Germinal center (tissue), 1 donor: ENCODE measurements at places on chromosomes 5 and 9.

DNA sequence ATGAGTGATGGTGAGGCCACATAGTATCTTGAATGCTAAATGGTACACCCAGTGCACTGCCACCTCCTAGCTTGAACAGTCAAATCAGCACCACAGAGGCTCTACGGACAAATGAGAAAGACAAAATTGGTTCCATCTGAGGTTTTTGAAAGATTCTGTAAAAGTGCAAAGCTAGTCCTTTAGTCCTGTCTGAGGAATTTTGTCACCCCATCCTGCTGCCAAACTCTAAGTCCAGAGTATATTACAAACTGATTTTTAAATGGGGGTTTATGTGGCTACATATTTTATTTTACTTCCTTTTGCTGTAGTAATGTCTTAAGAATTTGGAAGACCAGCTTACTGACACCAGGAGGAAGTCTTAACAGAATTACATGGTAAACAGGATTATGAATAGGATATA lies 7.7 kb downstream of the FREM1 start:
- no peak for DNase-seq

- DNase-seq = peak; percentile 38
Observed at GRCh38 chr5:40736103-40736875, 19.5 kb downstream of the TTC33 start.

DNA sequence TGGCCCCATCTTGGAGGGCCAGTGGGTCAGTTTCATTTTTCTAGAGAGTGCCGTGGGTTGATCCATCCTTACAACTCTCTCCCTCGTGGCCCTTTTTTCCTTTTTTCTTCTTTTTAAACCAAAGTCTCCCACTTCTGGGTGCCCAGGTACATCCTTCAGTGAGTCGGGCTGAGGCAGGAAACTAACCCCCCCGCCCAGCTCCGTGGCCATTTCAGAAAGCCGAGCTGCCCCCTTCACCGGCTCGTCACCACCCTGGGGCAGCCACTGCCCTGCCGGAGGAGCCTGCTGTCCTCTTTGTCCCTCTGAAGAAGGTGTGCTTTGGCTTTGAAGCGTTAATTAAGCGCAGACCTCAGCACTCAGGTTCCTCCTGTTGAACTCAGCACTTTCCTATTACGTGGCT lies 5.2 kb downstream of the CFAP77 start:
- DNase-seq = no peak

GRCh38 chr5:63860379-63860778 lies 101.9 kb downstream of the HTR1A start:
- no peak for DNase-seq

DNA sequence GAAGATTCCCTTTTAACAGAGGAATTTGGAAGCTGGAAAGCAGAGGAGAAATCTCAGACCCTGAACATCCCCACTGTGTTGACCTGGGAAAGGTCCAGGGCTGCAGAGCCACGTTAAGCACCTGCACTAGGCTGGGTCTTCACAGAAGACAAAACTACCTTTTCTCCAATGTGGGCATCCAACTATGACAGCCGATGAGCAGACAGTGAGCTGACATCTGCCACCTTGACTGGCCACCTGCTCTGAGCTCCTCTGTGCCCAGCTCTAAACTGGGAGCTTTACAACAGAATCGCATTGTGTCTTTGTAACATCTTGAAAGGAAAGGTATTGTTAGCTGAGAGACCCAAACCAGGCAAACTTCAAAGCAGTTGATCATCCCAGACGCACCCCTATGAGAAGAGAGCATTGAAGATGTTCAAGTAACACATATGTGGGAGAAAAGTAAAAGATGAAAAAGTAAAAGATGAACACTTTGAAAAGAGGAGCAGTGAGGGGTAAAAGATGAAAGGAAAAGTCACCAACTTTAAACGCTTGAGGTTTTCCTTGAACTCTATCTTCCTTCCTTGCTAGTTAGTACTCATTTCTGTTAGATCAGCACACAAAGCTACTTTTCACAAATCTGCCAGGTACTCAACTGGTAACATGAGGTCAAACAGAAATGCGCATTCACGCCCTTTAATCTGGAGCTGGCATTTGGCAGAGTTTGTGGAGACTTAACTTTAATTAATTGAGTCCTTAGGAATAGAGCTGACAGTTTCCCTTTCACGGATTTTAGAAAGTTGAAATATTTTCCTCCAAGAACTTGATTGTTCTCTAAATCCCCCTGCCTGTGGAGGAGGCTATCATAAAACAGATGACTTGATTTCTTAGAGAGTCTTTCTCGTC lies 53.2 kb upstream of the CTXN3 start:
- no peak for DNase-seq

GRCh38 chr5:90293931-90294330 lies 115.6 kb downstream of the CETN3 start:
- no peak for DNase-seq

DNA sequence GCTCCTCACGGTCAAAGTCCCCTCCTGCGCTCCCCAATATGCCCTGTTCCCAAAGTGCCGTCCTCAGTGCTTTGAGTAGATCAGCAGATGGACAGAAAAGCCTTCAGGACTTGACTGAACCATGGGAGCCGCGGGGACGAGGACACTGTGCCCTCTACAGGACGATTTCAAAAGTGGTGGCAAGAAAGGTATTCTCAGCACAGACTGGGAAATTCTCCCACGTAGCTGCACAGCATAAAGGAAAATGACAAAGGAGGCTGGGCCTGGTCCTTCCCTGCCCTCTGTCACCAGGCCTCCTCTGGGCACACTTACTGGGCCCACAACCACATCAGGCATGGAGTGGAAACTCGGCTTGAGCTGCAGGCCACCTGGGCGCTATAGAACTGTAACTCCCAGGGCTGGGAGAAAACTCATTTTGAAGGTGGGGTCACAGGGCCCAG lies 16.7 kb upstream of the MTMR12 start:
- DNase-seq = peak; percentile 75

GRCh38 chr5:150075806-150076205 lies 10.5 kb downstream of the CSF1R start:
- DNase-seq = no peak

GRCh38 chr5:128662997-128663396 lies 125.0 kb upstream of the FBN2 start:
- no peak for DNase-seq

- no peak for DNase-seq
Observed at GRCh38 chr5:17696627-17697026, 62.4 kb downstream of the TAF11L14 start.

GRCh38 chr9:21154018-21154608 lies 12.3 kb downstream of the IFNA21 start:
- DNase-seq = no peak

DNA sequence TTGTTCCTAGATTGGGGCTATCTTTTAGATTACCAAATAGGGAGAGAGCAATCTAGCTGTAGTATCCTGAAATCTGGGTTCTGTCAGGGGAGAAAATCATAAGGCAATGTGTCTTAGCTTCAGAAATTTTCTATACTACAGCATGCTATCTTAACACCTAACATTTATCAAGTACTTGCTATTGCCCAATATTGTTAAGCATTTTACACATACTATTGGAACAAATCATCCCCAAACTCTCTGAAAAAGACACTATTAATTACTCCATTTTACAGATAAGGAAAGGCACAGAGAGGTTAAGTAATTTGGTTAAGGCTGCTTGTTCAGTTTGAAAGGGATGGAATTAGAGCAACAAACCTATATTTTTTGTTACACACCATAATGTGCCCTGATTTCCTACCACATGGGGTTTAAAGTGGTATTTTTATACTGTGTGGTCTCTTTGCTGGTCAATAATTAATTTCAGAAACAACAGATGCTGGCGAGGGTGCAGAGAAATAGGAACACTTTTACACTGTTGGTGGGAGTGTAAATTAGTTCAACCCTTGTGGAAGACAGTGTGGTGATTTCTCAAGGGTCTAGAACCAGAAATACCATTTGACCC lies 57.2 kb upstream of the RIC1 start:
- DNase-seq = no peak

DNA sequence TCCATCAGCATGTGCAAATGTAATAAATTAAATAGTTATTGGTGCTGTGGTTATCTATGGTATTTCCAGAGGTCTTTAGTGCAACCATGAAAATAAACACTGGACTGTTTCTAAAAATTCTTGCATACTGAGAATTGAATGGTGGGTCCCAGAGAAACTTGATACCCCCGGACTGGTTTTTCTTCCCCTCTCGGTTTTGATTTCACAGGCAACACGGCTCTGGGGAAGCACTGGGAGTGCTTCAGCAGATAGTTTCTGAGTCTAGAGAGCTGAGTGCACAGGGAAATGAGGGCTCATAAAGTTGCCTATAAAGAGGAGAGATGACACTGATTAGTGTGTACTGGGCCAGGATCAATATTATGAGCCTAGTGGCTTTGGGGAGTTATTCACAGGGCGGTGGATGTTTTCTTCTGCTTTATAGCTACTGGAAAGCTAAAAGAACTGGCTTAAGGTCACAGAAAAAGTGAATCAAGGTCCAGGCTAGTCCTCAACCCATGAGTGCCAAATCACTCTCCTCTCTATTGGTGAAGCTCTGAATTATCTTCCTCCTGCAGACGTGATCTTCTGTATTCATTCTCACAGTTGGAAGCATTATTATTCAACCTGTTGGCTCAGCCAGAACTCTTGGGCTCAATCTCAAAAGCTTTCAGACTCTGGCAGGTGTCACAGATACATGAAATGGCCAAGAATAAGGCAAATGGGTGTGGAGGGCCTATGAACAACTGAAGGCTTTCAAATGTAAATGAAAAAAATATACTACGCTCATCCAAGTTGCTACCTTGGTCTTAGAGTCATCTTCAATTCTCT lies 170.2 kb upstream of the HMHB1 start:
- no peak for DNase-seq

DNA sequence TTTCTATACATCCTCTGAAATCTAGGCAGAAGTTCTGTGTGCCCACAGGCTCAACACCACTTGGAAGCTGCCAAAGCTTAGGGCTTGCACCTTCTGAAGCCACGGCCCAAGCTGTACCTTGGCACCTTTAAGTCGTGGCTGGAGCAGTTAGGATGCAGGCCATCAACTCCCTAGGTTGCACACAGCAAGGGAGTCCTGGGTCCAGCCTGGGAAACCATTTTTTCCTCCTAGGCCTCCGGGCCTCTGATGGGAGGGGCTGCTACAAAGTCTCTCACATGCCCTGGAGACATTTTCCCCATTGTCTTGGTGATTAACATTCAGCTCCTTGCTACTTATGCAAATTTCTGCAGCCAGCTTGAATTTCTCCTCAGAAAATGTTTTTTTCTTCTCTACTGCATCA lies 15.5 kb upstream of the PLK2 start:
- DNase-seq = no peak

DNA sequence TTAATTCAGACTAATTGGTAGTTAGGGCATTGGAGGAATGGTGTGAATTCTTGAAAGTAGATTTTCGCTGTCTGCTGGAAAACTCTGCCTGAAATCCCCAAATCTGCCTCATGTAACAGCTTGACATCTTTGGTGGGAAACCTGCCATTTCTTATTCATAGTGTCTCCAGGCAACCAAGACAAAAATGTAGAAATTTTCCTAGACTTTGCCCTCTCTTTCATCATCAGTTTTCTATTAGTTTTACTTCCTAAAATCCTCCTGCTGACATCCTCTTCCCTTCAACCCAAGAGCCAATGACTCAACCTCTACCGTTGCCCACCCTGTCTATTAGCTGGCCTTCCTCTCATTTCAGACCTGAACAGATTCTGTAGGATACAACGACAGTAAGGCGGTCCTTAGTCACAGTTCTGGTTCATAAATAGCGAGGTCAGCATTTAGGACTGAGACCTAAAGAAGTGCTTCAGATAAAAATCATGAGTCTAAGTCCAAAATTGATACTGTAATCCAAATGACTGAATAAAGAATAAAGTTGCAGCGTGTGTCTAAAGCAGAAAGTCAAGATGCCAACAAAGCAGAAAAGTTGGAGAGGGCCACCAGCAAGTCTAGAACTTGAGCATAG lies 133.9 kb downstream of the MUSK start:
- DNase-seq = no peak

GRCh38 chr9:29332789-29333188 lies 1759.5 kb upstream of the C9orf72 start:
- no peak for DNase-seq

- DNase-seq = no peak
Observed at GRCh38 chr5:97101189-97101910, 41.1 kb downstream of the LIX1 start.

DNA sequence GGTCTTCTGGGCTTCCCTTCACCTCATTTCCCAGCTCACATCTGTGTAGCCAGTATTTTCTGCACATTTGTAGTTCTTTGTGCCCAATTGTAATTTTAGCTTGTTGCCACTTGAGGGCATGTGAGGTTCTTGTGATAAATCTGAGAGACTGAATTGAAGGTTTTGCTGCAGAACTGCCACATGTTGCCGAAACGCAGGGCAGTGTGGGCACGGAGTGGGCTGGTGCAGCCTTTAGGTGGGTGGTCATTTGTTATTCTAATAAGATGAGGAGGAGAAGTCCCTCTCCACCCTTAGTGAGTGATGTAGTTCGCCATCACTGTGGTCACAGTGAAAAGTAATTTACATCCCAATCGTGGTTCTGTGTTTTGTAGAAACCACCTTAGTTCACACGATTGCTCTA lies 21.2 kb downstream of the OTULIN start:
- peak; percentile 74 for DNase-seq

GRCh38 chr9:123120953-123121352 lies 87.5 kb downstream of the GPR21 start:
- DNase-seq = no peak

- DNase-seq = no peak
Observed at GRCh38 chr5:172444110-172444510, 10.2 kb downstream of the SH3PXD2B start.

DNA sequence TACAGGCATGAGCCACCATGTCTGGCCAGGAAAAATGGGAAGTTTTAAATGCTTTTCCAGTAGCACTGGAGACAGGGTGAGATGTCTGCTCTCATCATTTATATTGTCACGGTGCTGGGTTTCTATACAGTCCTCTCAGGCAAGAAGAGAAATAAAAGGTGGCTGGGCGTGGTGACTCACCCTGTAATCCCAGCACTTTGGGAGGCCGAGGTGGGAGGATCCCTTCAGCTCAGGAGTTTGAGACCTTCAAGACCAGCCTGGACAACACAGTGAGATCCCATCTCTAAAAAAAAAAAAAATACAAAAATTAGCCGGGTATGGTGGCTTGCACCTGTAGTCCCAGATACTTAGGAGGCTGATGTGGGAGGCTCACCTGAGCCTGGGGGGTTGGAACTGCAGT lies 4.8 kb upstream of the GRIN1 start:
- no peak for DNase-seq

DNA sequence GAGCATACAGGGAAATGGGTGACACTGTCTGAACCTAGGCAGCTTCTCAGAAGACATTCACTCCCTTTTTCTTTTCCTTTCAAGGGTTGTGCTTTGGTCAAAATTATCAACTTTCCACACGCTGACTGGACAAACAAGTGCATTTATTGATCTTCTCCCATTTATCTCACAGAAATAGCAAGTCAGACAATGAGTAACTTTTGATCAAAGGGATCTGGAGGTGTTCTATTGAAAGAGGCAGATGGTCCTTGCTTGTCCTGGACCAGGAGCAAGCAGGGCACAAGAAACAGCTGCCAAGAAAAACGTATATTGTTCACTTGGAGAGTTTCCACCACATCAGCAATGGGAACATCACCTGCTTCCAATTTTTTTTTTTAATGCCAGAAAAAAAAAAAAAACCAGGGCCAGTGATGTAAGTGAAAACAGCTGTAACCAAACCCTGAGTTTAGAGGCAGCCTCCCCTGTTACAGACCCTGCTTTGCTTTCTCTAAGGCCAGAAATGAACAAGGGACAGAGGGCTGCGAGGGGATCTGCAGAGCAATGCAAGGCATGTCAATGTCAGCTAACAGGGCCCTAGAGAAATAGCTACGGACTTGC lies 79.8 kb downstream of the NIPSNAP3B start:
- DNase-seq = no peak

GRCh38 chr5:119954106-119954505 lies 324.7 kb downstream of the FAM170A start:
- no peak for DNase-seq

GRCh38 chr5:128645581-128645980 lies 107.5 kb upstream of the FBN2 start:
- DNase-seq = no peak
